ENCODE measurements at places on chromosomes 13 and 19.

DNA sequence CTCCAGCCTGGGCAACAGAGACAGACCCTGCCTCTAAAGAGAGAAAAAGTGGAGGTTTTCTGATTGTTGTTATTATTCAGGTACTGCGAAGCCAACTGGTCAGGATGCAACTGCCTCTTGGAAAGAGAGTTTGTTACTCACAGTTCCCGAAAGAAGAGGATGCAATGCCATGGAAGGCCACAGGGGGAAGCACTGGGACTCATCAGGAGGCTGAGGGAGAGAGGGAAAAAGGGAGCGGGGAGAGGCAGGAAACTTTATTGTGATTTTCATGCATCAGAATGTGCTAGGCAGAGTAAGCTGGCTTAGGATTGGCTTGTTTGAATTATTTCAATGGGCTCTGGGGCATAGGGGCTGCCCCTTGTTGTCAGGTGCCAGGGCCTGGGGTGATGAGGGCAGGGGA, 27.6 kb downstream of the MYO9B start:
- DNase-seq: peak; percentile 30

GRCh38 chr13:82412749-82413148, 1469.5 kb downstream of the SLITRK1 start:
- no peak for DNase-seq

DNA sequence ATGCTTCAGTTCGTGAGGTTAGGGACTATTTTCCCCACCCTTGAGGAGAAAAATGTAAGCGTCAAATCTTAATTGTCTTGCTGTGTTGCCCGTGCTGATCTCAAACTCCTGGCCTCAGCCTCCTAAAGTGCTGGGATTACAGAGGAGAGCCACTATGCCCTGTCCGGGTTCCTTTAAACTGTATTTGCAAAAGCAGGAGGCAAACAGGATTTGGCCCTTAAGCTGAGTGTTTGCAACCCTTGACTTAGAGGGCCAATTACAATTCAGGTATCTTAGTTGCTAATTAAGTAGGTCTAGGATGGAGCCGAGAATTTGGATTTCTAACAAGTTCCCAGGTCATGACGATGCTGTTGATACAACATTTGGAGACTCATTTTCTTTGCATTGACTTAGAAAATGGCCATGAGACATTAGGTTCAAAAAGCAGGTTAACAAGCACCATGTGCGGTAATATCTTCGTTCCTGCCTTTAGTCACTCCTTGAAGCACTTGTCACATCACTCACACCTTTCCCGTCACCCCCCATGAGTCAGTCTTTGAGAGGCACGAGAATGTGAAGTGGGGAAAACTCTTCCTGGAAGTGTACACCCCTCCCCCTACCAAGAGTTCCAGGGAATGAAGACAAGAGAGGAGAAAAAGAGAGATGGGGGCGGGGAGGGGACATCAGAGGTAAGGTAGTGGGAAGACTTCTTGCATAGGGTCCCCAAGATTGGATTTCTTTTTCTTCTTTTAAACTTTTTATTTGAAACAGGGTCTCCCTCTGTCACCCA, 2.6 kb downstream of the NAPSA start:
- DNase-seq: no peak

DNA sequence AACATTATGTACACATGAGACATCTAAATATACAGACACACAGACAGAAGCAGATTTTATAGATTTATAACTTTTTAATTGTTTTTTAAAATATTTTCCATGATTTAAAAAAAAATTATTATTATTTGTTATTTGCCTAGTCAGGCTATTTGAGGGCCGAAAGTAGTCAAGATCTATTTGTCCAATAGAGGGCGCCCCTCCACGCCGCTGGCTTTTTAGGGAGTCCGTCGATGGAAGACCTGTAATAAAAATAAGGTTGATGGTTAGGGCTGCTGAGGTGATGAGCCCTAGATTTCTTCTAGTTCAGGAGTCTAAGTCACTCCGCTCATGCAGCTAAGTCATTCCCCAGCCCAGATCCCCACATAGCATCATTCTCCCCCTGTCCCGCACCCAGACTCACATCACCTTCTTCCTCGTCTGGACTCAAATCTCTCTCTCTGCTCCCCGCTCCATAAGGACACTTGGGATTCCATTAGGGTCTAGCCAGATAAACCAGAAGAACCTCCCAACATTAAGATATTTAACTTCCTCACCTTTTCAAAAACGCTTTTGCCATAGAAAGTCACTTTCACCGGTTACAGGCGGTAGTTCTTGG, 33.9 kb upstream of the CEACAM21 start:
- DNase-seq: peak; percentile 37

DNA sequence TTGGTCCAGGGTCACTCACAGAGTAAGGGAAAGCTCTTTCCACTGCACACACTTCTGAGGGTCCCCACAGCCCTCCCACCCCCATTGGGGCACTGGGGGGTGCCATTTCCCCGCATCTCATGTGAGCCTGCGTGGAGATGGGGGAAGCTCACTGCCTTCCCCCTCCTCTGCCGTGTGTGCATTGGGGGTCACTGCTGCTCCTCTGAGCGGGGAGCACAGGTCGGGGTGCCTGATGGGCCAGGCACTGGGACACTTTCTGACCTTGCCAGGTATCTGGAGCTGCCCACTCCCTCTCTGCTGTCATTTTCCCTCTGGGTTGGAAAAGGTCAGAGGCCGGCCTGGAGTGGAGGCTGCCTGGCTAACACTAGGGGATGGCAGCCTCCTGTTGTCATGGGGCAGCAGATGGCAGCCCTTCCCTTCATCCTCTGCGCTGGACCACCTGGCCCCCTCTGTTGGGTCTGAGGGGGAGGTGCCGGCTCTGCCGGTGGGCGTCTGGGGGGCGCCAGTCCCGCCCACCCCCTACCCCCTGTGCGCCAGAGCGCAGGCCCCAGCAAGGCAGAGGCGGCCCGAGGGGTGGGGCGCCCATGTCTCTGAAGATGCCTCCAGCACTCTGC, 9.1 kb downstream of the SSBP4 start:
- DNase-seq: no peak

GRCh38 chr19:5795382-5795919, 4.5 kb upstream of the DUS3L start:
- DNase-seq: no peak

- no peak for DNase-seq
Measured at GRCh38 chr19:848386-848921, 3.6 kb upstream of the ELANE start.

- peak; percentile 88 for DNase-seq
Measured at GRCh38 chr19:58575183-58576041, 2.3 kb upstream of the MZF1 start.

DNA sequence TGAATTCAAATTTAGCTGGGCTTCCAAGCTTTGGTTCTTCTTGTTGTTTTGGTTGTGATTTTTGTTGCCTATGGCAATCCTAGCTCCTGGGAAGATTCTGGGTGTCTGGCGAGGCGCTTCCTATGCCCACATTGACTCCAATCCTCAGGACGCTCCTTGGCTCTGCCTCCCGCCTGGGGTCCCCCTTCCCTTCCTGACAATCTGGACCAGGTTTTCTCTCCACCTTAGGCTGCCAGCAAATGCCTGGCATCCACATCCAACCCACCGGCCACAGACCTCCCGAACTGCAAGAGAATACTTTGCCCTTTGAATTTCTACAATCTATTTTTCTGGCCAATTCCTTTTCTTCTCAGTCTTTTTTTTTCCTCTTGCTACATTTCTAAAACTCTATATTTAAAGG, 186.9 kb upstream of the UBL3 start:
- peak; percentile 49 for DNase-seq

DNA sequence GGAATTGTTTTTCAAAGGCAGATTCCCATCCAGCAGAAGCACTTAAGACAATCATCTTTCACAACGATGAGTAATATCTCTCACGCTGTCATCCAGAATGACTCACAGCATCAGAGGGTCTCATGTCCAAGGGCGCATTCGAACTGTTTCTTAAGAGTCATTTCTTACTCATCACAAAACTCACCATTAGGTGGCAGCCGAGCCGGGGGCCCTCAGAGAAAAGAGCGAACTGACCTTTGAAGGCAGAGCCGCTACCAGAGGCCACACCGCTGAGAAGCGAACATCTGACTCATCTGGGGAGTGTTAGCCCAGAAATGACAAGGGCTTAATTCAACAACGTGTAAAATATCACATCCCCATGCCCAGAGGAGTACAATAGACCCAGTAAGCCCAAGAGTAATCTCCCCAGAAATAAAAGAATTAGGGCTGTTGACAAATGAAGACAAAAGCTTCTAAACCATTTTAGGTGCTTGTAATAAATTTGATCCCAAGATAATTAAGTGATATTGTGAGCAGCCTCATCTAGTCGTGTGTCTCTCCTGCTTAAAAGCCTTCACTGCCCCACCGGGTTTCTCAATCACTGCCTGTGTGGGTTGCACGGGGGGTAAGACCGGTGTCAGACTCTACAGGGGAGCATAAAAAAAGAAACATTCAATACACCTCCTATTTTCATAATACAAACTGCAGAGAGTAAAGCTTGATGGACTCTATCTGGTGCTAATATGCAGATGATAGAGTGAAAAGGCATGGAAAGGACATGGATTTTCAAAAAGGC, 96.2 kb downstream of the CYSLTR2 start:
- DNase-seq: peak; percentile 68

GRCh38 chr13:109734002-109734785, 52.2 kb downstream of the IRS2 start:
- no peak for DNase-seq

DNA sequence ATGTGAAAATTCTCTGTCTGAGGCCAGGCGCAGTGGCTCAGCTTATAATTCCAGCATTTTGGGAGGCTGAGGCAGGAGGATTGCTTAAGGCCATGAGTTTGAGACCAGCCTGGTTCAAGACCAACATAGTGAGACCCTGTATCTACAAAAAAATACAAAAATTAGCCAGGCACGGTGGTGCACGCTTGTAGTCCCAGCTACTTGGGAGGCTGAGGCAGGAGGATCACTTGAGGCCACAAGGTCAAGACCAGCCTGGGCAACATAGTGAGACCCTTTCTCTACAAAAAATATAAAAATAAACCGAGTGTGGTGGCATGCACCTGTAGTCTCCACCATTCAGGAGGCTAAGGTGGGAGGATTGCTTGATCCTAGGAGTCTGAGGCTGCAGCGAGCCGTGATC, 2.2 kb upstream of the FCGBP start:
- no peak for DNase-seq

DNA sequence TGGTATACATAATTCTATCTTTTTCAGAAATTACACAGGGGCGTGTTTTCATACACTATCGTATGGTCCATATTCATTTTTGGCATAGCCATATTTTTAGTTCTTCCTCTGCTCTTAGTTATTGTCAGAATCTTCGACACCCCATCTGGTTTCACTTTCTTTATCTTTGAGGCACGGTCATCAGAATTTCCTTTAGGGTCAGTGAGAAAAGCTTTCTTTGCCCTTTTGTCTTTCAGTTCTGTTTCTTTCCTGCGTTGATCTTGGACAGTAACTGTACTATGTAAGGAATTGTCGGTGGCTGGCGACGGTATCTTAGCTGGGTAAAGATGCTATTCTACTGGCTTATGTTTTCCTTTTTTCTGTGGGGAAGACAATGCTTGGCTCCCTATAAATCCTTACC, 10.6 kb upstream of the KIR2DL4 start:
- DNase-seq: no peak

- DNase-seq: no peak
Measured at GRCh38 chr19:49579947-49580263, 451 bp downstream of the NOSIP start.

DNA sequence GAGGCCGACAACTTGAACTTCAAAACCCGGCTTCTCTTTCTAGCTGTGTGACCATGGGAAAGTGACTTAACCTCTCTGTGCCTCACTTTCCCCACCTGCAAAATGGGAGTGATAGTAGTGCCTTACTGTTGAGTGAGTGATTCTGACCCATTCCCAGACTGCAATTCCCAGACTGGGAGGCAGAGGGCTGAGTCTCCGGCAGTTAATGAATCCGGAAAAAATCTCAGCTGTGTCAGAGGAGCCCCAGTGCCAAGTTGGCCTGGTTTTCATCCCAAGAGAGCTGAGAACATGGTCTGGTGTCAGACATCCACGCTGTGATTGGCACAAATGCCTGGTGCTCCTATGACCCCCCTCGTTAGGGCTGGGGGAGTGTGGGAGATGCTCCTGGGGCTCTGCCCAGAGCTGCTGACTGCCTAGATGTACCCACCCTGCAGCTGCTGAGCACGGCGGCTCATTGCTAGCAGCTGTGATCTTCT, 50.0 kb downstream of the PIN1 start:
- DNase-seq: no peak

GRCh38 chr13:51906581-51906980, 44.8 kb downstream of the CCDC70 start:
- DNase-seq: no peak

DNA sequence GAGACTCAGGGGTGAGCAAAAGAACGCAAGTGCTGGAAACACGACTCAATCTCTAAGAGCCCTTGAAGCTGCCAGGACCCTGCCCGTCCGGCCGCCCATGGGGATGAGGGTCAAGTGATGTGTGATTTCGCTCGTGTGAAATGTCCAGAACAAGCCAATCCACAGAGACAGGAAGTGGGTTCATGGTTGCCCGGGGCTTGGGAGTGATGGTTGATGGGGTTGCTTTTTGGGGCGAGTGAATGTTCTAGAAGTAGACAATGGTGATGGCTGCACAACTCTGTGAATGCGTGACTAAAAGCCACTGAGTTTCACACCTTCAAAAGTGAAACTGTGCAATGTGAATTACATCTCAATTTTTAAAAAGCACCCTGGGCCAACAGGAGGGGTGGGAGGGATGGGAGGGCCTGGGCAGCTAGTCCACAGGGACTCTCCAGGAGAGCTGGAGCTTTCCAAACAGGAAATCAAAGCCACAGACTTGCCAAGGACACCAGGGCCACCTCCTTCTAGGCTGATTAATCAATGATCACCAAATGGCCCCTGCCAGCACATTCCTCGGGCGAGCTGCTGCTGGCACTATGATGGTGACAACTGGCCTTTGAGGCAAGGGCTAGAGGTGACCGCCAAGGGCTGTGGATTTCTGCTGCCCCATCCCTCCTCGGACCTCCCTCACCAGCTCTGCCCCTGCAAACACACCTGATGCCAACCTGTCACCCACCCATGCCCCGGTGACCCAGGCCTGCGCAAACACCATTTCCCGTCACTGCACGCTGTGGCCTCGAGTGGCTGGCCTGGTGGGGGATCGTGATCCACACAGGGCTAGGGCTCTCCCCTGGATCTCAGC, 14.0 kb downstream of the DPP9 start:
- no peak for DNase-seq

GRCh38 chr13:108961542-108962125, 332.2 kb downstream of the MYO16 start:
- DNase-seq: peak; percentile 28

- DNase-seq: no peak
Measured at GRCh38 chr13:94176561-94176960, 302.9 kb downstream of the DCT start.

DNA sequence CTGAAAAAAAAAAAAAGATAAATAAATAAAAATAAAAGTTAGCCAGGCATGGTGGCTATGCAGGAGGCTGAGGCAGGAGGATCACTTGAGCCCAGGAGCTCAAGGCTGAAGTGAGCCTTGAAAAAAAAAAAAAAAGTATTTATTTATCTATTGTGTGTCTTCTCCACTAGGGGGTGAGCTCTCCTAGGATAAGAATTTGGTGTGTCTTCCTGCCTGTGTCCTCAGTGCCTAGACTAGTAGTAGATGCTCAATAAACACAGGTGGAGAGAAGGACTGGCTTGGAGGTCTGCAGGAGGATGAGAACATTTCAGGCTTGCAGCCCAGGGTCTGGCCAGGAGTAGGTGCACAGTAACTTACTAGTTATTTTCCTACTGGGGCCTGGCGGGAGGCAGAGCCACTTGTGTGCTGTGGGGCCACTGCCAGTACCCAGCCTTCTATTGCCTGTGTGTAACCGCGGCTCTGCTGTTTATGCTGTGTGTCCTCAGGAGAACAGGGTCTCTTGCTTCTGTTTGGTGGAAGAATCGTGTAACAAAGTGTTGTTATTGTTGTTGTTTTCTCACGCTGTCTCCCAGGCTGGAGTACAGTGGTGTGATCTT, 5.4 kb downstream of the LMTK3 start:
- no peak for DNase-seq
